Renal cortical epithelial cell (primary cell): ENCODE measurements at places on chromosomes 13 and 19. TPM values are rescaled to one million over a fixed set of nuclear protein-coding genes. Genes with fewer than 3 reads are reported as not detected.
A peak's percentile ranks its signal among the peaks of the same experiment; 100 is the strongest.

The KCNRG gene
- total RNA-seq = 5.5 and 7.6 TPM in 2 replicates

The OR10H1 gene
- 0.45 and 1.7 TPM in 2 replicates for total RNA-seq

The URAD gene
- total RNA-seq = not detected in 2 replicates

The NXNL1 gene
- total RNA-seq = not detected in 2 replicates

The PRKCG gene
- 0.15 and 1.7 TPM in 2 replicates for total RNA-seq

The CABP5 gene
- not detected in 2 replicates for total RNA-seq

The IGFL2 gene
- not detected in 2 replicates for total RNA-seq

The LRG1 gene
- 0.17 and 2.9 TPM in 2 replicates for total RNA-seq

GRCh38 chr13:76892488-76892887 lies 6.3 kb upstream of the KCTD12 start:
- peak; percentile 54 for DNase-seq

DNA sequence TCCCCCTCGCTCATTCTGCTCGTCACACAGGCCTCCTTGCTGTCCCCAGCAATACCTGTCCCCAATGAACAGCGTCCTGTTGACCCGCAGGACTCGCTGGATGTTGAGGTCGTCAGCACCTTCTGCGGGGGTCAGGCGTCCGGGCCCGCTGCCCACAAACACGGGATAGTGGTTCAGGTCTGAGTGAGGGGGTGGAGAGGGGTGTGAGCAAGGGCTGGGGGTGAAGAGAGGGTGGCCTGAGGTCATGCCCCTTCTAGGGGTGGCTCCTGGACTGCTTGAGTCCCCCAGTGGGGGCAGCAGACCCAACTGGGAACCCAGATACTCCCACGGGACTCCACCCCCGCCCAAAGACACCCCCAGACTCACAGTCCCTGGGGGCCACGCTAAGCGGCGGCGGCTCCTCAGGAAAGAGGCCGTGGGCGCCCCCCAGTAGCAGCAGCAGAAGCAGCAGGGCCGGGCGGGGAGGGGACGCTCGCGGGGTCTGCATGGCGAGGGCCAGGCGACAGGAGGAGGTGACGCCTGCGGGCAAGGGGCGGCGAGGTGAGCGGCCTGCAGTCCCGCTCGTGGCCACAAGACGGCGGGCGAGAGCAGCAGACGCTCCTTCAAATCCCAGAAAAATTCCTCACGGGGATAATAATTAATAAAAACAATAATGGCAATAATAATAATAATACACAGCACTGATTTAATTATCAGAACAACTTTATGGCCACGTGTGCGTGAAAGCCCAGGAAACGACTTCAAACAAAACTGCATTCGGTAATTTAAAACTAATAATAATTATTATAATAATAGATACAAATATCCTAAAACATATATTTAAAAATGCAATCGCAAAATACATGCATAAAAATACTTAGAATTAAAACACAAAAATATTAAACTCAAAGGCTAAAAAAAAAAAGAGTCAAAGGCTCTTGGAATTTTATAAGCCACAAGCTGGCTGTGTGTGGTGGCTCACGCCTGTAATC lies 1.2 kb downstream of the SEMA6B start:
- DNase-seq = no peak

DNA sequence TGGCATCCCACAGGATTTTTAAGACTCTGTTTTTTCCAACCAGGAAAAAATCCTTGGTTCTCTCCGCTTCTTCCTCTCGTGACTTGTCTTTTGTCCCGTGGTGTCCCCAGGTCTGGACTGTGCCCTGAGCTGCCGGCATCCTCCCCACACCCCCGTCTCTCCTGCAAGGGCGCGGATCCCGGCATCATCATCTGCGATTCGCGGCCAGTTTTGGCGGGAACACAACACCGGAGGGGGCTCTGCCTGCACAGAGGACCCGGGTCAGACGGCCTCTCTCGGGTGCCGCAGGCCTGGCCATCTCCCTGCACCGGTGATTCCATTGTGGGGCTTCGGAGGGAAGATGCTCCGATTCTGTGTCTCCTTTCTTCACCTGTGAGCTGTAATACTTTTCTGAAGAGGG lies 18.8 kb upstream of the GAS6 start:
- DNase-seq = no peak

- peak; percentile 51 for DNase-seq
Observed at GRCh38 chr19:10214784-10215183, 16.3 kb downstream of the S1PR2 start.

DNA sequence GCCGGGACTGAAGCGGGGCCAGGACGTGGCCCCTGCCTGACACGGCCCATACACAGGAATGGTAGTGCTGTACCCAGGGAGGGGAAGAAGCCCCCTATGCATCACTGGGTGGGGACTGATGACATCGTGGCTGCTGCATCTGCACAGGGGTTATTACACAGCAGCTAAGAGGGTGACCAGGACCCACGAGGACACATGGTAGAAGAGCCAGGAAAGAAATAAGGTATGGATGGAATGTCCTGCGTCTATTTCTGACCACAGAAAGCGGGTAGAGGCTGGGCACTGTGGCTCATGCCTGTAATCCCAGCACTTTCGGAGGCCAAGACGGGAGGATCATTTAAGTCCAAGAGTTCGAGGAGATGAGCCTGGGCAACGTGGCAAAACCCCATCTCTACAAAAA lies 24.1 kb downstream of the DCAF15 start:
- no peak for DNase-seq

- no peak for DNase-seq
Observed at GRCh38 chr13:108777421-108778420, 148.3 kb downstream of the MYO16 start.

- no peak for DNase-seq
Observed at GRCh38 chr19:47106821-47107201, 6.8 kb downstream of the ZC3H4 start.

DNA sequence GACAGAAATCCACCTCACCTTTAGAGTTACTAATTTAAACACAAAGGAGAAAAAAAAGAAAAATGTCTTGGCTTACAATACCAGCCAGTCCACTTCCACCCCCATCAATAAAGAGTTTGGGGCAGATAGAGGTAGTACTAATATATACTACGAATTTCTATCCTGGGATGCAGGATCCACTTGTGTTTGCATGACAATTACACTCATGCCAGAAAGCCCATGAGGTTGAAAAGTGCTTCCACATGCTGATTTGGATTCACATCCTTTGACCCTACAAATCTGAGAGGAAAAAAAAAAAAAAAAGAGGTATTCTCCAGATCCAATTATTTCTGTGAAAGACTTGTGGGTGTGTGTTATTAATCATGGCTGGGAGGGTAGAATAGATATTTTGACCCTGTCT lies 335.2 kb downstream of the SLITRK1 start:
- DNase-seq = no peak

DNA sequence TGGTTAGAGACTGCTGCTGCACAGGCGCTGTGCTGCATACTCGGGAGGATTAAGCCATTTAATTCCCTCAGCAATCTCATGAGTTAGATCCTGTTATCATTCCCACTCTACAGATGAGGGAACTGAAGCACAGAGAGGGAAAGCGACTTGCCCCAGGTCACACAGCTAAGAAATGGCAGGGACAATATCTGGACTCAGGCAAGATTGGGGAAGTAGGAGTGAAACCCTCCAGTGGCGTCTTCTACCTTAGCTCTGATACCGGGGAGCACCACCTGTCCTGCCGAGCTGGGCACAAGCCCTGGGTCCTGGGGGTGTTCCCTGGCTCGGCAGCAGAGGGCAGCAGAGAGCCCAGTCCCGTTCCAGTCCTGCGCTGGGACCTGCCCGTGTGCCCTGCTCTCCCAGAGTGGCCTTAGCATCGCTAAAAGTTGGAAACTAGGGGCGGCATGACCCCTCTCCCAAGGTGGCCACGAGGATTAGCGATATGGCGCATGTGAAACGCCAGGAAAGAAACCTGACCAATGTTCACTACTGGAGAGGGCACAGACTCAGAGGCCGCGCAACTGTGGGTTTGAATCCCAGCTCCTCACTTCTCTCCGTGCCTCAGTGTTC lies 20.5 kb downstream of the CYTH2 start:
- peak; percentile 30 for DNase-seq

DNA sequence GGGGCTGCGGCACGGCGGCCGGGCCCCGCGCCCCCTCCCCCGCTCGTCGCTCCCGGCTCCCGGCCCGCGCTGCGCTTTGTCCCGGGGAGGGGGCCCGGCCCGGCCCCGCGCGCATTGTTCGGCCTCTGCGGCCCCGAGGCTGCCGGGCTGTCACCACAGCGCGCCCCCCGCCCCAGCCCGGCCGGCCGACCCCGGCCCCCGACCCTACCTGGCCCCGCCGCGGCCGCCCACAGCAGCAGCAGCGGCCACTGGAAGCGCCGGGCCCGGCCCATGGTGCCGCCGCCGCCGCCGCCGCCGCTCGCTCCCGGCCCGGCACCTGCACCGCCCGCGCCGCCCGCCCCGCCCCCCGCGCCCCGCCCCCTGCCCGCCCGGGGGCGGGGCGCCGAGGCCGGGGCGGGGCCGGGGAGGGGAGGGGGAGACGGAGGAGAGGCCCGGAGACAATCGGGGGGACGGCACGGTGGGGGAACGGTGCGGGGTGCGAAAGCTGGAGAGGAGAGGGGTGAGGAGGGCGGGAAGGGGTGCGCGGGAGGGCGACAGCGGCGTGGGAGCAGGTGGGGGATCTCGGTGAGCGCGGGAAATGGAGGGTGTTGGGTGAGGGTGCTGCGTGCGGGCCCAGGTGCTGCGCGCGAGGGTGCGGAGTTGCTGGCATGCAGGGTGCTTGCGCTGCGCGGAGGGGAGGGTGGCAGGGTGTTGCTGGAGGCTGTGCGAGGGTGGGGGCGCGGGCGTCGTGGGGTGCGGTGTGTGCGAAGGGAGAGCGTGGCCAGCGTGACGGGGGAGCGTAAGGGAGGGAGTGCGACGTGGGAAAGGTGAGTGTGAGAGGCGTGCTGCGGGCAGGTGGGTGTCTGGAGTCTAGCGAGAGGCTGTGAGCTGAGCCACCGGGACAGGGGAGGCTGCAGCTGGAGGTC lies at the start of gene CADM4:
Gene CADM4, minus strand, starts transcription at position 332 of the 905 bp plus-strand sequence. Its CDS starts 60 bp downstream, at position 272.
- no peak for DNase-seq

GRCh38 chr19:57812226-57812625 lies 2.5 kb downstream of the ZNF552 start:
- no peak for DNase-seq

DNA sequence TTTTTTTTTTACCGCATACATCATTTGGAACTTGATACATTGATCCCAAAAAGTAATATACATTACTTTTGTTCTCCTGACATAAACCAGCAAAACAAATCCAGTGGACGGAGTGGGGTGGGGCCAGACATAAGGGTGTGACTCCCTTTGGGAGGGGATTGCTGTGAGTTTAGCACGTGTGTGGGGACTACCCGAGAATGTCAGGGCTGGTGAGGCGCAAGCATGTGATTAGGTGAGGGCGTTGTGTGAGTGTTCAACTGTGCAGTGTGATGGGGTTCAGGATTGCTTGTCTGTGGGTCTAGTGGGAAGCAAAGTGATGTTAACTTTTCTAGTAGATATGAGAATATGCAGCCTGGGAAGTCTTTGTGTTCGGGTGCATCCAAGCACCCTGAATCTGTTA lies 468.0 kb downstream of the TSHZ3 start:
- no peak for DNase-seq

- DNase-seq = no peak
Observed at GRCh38 chr19:275000-275399, 16.2 kb downstream of the PLPP2 start.

- no peak for DNase-seq
Observed at GRCh38 chr19:51714848-51715247, 8.9 kb downstream of the HAS1 start.
